ENCODE measurements at places on chromosomes 11 and 22.

GRCh38 chr11:93740730-93741093 is 583 bp downstream of the TAF1D start:
- peak; percentile 64 for DNase-seq

GRCh38 chr11:63944987-63945386 is 6.2 kb downstream of the NAA40 start:
- peak; percentile 10 for DNase-seq

DNA sequence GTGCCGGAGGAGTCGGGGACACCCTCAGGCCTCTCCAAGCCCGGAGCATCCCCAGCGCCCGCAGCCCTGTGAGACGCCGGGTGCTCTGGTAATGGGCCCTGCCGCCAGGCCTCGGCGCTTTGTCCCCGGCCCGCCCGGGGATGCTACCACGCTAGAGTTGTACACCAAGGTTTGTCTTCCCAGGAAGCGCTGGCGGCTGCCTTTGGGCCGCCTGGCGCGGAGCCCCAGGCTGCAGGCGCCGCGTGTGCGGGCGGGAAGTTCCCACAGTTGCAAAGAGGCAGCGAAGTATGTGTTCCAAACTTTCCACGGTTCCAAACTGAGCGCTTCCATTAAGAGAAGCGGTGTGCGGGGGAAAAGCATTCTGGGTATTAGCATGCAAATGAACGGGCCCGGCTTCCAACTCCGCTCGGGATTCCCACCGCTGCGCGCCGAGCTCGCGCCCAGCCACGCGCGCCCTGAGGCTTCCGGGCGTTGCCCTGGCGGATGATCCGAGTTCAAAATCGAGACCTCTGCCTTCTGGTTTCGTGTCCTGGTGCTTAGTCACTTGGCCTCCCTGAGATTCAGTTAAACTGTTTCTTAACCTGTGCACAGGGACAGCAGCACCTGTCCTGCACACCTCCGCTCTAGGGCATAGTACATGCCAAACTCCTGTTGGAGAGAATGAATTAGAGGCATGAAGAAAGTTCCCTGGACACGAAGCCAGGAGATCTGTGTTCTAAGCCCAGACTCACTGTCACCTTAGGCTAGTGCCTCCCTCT is 1.3 kb upstream of the PATZ1 start:
- peak; percentile 56 for DNase-seq

DNA sequence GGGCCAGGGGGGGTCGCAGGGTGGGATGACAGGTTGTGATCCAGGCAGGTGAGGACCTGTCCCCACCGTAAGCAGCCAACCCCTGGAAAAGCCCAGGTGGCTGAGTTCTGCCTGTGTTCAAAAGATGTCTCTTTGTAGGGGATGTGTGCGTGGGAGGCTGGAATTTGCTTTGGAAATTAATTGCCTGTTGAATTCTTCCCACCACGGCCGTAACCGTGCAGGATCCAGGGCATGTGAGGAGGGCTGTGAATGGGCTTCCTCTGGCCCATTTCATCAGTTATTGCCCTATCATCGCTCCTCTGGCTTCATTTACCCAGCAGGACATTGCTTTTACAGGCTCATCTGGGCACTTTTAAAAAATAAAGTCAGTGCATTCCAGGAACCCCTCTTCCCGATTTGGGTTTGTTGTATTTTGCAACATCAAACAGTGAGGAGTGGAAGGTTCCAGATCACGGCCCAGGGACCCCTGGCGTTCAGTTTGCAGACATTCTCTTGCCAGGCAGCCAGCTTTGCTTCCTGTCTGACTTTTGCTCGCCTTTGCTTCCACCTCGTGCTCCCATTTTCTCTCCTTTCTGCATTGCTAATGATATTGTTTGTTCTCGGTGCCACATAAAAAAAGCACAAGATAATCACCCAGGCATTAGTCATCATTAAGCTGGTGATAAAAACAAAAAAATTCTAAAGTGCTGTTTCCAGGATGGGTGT is 1306.6 kb downstream of the BRD1 start:
- no peak for DNase-seq

DNA sequence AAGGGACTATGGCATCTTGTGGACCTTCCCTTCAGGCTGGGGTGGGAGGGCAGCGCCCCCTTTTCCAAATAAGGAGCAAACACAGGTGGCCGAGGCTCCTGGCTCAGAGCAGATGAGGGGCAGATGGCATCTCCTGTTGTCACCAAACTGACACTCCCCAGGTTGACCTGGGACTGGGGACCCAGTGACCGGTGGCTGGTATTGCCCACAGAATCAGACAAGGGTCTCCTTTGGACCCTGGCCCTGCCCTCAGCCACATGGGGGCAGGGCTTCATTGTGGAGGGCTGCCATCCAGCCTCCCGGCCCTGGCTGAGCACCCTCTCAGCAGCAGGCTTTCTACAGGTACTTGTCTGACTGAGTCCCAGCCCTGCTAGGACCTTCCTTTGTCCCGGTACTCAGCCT is 842 bp upstream of the SIGIRR start:
- DNase-seq, result no peak

DNA sequence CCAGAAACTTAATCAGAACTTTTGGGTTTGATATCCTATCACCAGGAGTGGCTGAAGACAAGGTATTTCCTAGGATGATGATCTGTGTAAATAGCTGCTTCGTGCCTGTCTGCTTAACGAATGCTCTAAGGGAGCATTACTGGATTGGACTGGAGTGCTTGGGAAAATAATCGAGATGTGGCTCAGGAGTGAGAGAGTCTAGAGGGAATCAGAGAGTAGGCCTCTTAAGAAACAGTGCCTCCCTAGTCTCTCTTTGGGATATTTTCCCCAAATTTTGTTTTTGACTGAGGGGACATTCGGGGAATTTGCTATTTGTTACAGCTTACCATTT is 2.5 kb downstream of the MAML2 start:
- DNase-seq, result no peak

DNA sequence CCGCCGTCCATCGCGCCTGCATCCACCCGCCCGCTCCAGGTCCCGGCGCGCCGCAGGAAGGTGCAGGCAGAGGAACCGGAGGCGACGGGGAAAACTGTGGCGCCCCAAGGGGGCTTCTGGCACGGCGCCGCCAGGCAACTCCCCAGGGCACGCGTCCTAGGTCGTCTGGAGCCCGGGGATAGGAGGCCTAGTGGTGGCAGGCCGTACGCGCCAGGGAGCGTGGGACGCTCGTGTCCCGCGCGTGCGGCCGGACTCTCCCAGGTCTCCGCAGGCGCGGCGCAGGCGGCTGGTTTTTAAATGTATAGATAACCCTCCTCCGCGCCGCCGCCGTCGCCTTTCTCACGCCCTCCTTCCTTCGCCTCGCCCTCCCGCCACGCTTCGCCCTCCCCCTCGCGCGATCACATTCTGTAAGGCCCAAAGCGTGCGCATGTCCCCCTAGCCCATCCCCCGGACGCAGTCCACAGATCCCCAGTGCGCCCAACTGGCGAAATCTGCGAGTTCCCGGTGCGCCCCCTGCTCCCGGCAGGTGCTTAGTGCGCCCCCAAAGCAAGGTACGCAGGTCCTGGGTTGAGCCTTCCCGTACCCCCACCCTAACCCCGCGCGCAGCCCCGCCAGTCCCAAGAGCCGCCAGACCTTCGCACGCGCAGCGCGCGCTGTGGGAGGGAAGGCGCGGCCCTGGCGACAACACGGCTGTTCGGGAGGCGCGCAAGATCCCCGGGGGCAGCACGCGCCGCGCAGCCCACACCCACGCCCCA is at the start of gene ASCL2:
TSS of gene ASCL2 (minus strand) at position 267 of the 755 bp plus-strand sequence. CDS start at position 11, 256 bp downstream.
- DNase-seq, result no peak

DNA sequence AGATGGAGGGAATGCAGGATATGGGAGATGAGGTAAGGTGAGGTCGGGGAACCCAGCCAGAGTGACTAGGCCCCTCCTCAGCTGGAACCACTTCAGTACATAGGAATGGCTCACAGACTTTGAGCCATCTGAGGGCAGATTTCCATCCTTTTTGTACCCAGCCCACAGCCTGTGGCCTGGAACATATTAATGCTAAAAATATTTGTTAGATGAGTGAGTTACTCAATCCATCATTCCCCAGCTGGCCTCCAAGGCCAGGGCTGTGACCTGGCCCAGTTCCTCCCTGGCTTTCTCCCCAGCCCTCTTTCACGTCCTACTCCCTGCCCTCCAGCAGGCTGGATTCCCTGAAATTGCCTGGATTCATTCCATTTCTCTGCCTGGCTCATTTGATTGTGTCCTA is 57.2 kb upstream of the PRDM11 start:
- peak; percentile 98 for DNase-seq

- peak; percentile 64 for DNase-seq
Measured at GRCh38 chr22:27987557-27987956, 68.5 kb upstream of the PITPNB start.

- DNase-seq, result peak; percentile 89
Measured at GRCh38 chr22:40183029-40183581, 5.4 kb downstream of the TNRC6B start.

- DNase-seq, result no peak
Measured at GRCh38 chr11:73916435-73916834, 34.4 kb upstream of the DNAJB13 start.

DNA sequence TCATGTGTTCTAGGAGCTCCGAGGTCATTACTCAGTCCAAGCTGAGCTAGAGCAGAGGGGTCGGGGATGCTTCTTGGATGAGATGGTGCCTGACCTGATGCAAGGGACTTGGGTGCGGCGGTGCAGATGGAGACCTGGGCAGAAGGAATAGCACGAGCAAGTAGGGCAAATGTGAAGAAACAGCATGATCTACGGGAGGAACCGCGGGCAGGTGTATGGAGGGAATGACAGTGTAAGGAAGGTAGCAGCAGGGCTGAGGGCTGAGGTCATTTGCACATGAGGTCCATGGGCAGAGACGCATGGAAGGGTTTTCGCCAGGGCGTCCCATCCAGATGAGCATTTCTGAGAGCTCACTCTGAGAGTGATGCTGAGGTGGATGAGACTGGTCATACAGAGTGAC is 14.9 kb downstream of the SLC37A2 start:
- DNase-seq, result no peak

DNA sequence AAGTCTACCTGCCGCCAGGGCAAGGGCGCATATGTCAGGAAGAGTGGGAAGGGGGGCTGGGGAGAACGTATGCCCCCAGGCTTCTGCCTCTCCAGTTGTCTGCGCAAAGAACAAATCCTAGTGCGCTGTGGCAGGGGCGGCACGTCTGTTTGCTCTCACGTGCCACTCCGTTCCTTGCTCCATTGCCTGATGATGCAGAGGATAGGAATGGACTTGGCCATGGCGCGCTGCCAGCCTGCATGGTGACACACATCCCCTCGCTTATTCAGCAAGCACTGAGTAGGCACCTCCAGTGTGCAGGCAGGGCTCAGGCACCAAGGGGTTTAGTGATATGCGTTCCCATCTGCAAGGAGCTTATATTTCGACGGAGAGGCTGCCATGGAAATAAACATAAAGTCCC is 45.4 kb upstream of the SLC22A12 start:
- DNase-seq, result peak; percentile 78

DNA sequence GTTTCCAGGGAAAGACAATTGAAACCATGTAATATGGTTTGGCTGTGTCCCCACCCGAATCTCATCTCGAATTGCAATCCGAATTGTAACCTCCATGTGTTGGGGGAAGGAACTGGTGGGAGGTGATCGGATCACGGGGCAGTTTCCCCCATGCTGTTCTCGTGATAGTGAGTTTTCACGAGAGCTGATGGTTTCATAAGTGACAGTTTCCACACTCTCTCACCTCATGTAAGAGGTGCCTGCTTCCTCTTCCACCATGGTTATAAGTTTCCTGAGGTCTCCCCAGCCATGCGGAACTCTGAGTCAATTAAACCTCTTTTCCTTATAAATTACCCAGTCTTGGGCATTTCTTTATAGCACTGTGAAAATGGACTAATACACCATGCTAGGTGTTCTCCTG is 148.3 kb upstream of the CADM1 start:
- DNase-seq, result no peak

GRCh38 chr22:36768616-36769015 is 7.3 kb downstream of the IFT27 start:
- DNase-seq, result no peak

GRCh38 chr11:91243630-91244029 is 981.0 kb upstream of the FAT3 start:
- DNase-seq, result no peak

GRCh38 chr11:22558664-22559063 is 67.0 kb downstream of the FANCF start:
- no peak for DNase-seq

DNA sequence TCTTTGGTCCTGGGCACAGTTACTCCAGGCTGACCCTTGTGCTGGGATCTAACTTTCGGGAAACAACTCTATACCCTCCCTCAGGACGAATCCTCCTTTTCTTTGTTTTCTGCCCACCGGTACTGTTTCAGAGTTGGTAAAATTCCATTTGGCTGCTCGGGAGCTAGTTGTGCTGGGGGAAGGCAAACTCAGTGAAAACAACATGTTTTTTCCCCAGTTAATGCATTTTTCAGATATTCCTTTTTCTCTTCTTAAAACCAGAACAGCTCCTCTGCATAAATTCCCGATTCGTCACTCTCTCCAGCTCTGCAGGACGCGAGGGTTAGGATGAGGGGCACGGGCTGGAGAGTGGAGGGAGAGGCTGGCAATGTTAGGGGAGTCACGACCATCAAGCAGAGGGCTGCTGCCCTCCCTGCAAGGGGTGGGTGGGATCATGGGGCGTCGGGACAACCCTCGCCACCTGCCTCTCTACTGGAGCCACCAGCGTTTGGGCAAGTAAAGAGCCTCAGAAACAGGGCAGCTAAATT is 31.3 kb downstream of the LRRC10B start:
- no peak for DNase-seq

- no peak for DNase-seq
Measured at GRCh38 chr22:30280505-30280904, 8.8 kb downstream of the CASTOR1 start.

DNA sequence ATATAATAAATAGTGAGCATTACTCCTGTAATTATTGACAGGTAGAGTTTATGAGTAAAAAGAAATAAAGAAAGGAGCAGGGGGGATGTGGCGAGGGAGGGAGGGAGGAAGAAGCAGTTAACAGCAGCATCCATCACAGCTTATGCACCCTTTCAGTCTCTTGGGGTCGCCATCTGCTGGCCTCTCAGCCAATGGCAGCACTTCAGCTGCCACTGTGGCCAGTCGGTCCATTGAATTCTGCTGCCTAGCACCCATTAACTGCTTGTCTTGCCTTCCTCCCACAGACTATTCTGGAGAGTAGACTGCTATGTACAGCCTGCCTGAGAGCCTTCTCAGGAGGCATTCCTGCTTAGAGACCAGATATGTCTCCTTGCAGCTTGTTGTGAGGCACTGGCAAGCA is 388.3 kb downstream of the TENM4 start:
- no peak for DNase-seq

GRCh38 chr11:90661233-90661632 is 438.4 kb upstream of the CHORDC1 start:
- DNase-seq, result no peak

DNA sequence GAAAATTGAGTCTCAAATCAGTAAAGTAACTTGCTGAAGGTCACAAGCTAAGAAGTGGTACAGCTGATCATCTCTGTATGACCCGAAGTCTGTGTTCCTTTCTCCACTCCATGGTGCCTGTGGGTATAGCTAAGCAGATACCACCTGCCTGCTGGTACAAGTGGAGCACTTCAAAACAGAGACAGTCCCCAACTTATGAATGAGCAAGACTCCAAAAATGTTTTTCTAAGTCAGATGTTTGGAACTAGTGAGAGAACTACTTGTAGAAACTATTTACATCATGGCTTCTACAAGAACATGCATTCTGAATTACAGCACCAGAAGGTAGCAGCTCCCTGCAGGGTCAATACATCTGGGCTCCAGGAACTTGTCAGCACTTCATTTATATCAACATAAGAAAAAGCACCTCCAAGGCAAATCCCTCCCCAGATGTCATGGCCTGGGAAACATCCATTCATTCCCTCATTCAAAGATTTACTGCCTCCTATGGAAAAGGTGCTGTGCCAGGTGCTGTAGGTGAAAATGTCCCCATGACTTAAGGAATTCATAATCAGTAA is 94.7 kb downstream of the SERGEF start:
- DNase-seq, result no peak

GRCh38 chr11:121607341-121607740 is 154.6 kb upstream of the SORL1-AS1 start:
- DNase-seq, result no peak
